ENCODE measurements at places on chromosomes 3 and 15.
A peak's percentile ranks its signal among the peaks of the same experiment; 100 is the strongest.

- DNase-seq: peak; percentile 16
Measured at GRCh38 chr15:89494941-89495637, 1.3 kb downstream of the RHCG start.

GRCh38 chr3:23900744-23901143 is 16.0 kb downstream of the NKIRAS1 start:
- DNase-seq: no peak

GRCh38 chr15:43270676-43271306 is 4.1 kb upstream of the TGM5 start:
- DNase-seq: no peak

GRCh38 chr15:58530056-58530590 is 98.3 kb downstream of the LIPC start:
- no peak for DNase-seq

- no peak for DNase-seq
Measured at GRCh38 chr3:42853739-42854302, 21.9 kb downstream of the CYP8B1 start.

- peak; percentile 57 for DNase-seq
Measured at GRCh38 chr15:47422881-47423665, 294.2 kb upstream of the SEMA6D start.

GRCh38 chr15:68318008-68318835 is 40.7 kb downstream of the FEM1B start:
- DNase-seq: no peak

GRCh38 chr3:103794656-103795055 is 1359.8 kb downstream of the ZPLD1 start:
- no peak for DNase-seq

GRCh38 chr3:176554791-176555654 is 642.3 kb downstream of the TBL1XR1 start:
- no peak for DNase-seq

- no peak for DNase-seq
Measured at GRCh38 chr3:59430341-59430740, 380.5 kb upstream of the CFAP20DC start.

GRCh38 chr3:54899273-54899672 is 28.6 kb downstream of the LRTM1 start:
- no peak for DNase-seq

GRCh38 chr3:131110087-131110486 is 83.4 kb downstream of the NEK11 start:
- peak; percentile 46 for DNase-seq

DNA sequence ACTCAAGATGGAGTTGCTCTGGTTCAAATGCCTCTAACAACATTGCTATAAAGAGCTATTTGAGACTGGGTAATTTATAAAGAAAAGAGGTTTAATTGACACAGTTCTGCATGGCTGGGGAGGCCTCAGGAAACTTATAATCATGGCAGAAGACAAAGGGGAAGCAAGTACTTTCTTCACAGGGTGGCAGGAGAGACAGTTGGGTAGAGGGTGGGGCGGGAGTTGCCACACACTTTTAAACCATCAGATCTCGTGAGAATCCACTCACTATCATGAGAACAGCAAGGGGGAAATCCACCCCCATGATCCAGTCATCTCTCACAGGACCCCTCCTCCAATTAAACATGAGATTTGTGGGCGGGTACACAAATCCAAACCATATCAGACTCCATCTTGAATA is 30.7 kb downstream of the MAP2K5 start:
- no peak for DNase-seq

GRCh38 chr3:14487086-14487485 is 53.1 kb downstream of the GRIP2 start:
- DNase-seq: no peak

- no peak for DNase-seq
Measured at GRCh38 chr15:63048776-63049665, 6.5 kb downstream of the TPM1 start.

GRCh38 chr3:161388855-161389254 is 17.5 kb upstream of the SPTSSB start:
- no peak for DNase-seq

GRCh38 chr3:136381051-136381450 is 130.9 kb downstream of the PCCB start:
- no peak for DNase-seq

GRCh38 chr3:190722181-190722905 is 140.2 kb downstream of the GMNC start:
- no peak for DNase-seq

DNA sequence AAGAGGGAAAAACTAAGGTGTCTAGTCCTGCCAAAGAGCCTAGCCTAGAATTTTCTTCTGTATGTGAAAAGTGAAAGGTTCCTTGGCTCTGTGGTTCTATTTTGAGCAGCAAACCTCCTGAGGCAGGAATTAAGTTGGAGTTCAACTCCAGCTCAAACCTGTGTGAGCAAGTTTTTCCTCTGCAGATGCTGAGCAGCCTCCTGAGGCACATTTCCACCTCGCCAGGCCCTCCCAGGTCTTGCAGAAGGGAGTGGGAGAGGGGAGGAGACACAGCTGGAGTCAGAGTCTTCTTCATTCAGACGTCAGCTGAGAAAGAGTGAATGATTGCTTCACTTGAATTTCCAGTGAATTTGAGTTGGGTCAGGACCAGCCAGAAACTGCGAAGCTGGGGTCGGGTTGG is 69.5 kb upstream of the ETV5 start:
- DNase-seq: no peak

DNA sequence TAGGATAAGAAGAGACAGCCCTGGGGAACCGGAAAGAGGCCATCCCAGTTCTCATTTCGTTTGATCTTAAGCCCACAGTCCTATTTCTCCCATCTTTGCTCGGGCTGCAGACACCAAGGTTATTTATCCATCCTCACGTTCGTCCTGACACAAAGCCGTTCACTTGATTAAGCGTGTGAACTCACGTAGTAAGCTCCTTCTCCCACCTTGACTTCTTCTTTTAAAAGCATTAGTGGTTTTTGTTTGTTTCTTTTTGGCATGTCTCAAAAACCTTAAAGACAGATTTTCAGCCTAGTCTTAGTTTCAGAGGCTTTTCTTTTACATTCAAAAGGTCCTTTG is 70.9 kb downstream of the TGFBR2 start:
- DNase-seq: no peak

DNA sequence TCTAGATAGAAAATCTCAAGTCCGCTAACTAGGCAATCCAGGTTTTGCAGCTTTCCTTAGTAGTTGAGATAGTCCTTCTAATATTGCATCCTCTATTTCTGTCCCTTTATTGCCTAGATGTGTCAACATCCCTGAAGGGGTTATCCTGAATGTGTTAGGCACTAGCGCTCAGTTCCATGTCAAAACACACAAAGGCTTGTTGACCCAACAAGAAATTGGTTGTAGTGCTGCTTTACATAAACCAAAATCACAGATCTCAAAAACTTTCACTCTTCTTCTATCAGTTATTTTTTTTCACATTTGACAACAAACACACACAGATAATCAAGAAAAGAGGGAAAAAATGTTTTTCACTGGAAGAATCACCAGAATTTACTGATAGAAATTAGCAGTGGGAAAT is 51.4 kb upstream of the SOX2 start:
- no peak for DNase-seq

DNA sequence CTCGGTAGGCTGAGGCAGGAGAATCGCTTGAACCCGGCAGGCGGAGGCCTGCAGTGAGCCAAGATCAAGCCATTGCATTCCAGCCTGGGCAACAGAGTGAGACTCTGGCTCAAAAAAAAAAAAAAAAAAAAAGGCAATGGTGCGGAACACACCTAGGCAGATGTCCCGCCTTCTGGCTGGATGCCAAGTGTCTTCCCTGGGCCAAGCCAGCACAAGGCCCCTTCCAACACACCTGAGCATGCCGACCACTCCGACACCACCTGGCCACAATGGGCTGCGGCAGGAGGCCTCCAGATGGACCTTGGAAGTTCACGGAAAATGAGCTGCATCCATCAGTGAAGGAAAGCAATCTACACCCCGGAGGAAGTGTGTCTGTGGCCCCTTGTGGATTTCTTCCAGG is 19.0 kb downstream of the NUP210 start:
- DNase-seq: no peak

GRCh38 chr3:69510481-69511030 is 124.7 kb upstream of the FRMD4B start:
- peak; percentile 21 for DNase-seq

- peak; percentile 30 for DNase-seq
Measured at GRCh38 chr3:177491296-177492032, 294.2 kb upstream of the TBL1XR1 start.

DNA sequence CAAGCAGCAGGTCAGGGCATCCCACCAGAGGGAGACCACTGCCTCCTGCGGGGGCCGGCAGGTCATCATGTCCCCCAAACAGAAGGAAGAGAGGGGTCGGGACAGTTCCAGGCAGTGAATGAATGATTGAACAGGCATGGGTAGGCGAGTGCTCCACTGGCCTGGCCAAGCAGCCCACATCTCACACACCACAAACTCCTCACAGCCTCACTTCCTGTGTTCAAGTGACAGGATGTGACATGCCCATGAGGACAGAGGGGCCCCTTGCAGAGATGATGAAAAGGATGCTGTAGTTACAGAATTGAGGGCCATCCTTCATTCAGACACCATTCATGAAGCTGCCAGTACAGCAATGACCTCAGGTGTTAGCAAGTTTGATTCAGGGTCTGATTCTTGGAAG is 3.7 kb downstream of the IQSEC1 start:
- peak; percentile 40 for DNase-seq

- no peak for DNase-seq
Measured at GRCh38 chr3:115698851-115699591, 75.7 kb downstream of the GAP43 start.

DNA sequence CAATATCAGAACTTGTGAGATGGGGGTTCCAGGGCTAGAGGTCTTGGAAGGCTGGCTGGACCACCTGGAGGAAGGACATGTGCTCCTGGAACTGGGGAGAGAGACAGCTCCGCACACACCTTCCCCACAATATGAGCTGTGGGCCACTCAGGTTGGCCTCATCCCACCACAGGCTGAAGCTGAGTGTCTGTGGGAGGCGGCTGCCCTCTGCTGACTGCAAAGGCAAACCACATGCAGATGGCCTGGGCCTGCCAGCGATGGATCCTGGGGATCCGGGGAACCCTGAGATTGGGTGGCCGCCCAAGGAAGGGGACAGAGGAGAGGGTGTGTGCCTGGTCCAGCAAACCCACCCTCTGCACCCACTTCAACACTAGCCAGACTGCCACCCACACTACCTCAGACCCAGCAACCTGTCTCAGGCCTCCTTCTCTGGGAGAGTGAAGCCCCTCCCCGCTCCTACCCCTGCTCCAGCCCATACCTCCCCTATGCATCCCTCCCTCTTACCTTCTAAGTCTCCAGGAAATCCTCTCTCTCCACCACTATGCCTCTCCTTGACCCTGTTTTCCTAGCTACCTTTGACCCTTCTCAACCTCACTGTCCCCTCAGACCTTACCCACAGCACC is 44.8 kb downstream of the CYP11A1 start:
- DNase-seq: peak; percentile 57

DNA sequence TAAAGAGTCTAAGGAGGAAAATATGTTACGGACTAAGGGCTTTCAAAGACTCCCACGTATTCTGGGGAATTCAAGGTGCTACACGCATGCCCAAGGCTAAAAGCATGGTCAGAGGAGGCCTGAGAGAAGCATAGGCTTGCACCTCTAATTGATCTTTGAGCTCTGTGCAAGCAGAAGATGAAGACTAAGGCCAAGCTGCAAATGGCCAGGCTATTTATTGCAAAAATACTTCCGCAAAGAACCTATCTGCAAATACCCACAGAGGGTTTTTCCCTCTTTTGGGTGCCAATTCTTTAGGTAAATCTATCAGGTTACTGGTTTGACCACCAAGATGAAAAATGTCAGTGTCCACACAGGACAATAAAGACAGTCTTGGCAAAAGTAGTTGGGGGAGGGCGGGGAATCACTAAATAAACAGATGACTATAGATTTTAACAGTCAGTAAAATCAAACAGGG is 119.5 kb downstream of the STAG1 start:
- no peak for DNase-seq

- no peak for DNase-seq
Measured at GRCh38 chr3:55156851-55157650, 229.2 kb upstream of the LRTM1 start.

DNA sequence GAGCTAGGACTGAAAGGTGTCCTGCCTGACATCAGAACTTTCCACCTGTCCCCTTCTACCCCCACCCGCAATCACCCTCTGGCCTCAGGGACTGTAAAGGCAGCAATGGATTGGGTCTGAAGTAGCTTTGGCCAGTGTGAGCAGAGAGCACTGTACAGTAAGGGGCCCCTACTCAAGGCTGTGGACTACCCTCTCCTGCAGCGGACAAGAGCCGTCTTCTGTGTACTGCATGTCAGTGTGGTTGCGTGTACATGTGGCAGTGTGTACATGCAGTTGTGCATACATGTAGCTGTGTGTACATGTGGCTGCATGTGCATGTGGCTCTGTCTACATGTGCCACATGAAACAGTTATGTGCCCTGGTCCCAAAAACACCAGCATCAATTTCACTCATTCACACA is 205.9 kb upstream of the LINGO1 start:
- DNase-seq: no peak

DNA sequence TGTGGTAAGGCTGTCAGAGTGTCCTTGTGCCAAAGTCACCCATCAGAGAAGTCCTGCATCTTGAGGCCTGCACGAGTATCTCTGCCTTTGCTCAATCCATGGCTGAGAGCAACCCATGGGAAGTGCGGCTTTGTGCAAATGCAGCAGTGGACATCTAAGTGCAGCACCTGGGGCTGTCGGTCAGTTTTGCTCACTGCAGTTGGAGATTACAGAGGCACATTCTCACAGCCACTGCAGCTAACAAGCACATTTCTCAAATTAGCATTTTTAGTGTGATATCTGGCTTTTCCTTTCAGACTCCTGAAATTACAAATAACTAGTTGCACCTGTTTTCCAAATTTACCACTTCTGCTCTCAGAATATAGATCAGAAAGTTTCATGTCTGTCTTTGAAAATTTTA is 81.5 kb upstream of the DAZL start:
- no peak for DNase-seq

- no peak for DNase-seq
Measured at GRCh38 chr3:196198771-196199753, 12.1 kb downstream of the ZDHHC19 start.

DNA sequence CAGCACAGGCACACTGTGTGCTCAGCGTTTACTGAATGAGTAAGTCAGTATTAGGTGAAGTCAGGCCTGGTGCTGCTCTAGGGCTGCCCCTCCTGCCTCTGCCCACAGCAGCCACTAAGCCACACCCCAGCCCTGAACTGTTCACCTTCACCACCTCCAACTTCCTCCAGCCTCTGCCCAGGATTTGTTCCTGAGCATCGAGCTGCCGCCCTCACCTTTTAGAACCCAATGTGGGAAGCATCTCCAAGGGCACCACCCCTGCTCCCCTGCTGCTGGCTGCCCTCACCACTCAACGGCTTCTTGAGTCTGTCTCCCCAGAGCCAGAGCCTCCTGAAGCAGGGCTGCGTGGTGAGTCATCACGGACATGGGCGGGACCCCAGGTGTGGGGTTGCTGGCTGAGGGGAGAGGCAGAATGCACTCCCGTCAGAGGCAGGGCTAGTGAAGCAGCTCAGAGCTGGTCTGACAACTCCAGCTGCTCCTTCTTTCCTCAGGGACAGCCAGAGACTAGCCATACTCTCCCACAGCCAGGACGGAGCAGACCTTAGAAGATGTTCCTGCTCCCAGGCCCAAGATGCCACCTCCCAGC is 5.8 kb downstream of the HYAL2 start:
- no peak for DNase-seq

GRCh38 chr3:31636049-31636448 is 103.3 kb downstream of the STT3B start:
- no peak for DNase-seq

- DNase-seq: no peak
Measured at GRCh38 chr15:66941108-66941711, 124.2 kb upstream of the SMAD3 start.
